ENCODE measurements at places on chromosomes 2 and 18.

DNA sequence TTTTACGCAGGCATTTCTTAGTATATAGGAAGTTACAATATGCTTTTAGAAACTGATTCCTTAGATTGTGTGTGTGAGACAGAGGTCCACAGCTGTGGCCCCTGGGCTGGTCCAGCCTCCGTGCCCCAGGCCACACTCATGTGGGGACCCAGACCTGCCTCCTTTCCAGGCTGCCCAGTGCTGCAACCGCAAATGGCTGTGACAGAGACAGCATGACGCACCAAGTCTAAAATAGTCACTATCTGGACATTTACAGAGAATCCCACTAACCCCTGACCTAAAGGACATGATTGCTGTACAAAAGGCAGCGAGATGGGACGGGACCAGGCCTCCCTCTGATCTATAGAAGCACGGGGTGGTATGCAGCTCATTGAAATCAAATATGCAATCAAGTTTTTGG lies 152.2 kb downstream of the TMEM18 start:
- no peak for DNase-seq

DNA sequence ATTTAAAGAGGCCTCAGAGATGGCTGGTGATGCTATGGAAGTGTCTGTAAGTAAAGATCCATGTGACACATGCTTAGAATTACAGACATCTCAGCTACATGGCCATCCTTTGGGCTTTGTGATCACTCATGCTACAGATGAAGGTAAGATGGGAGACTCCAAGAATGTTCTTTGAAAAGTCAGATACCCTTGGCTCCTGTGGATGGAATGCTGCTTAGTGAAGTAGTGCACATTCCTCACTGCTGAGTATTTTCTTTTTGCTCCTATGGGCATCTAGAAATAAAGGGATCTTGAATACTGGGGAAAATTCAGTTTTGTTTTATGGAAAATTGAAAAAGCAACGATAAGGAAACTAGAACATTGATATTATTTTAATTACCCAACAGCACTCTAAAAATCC lies 55.2 kb upstream of the REV1 start:
- peak; percentile 11 for DNase-seq

- peak; percentile 39 for DNase-seq
Observed at GRCh38 chr18:11689669-11690565, 853 bp downstream of the GNAL start.

DNA sequence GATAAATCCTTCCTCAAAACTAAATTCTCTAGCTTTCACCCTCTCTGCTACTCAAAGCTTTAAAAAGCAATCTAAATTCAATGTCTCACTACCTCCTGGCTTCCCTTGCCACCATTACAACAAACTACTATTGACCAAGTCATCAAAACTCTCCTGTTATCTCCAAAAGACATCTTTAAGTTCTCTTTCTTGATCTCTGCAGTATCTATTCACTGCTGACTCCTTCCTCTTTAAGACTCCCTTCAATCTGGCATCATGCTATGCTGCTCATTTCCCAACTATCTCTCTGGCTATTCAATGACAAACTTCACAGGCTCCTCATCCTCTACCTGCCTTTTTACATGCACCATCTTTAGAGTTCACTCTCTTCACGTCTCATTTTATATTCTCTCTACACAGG lies 5.9 kb downstream of the PPP3R1 start:
- DNase-seq: no peak

GRCh38 chr2:109513749-109514588 lies 99.8 kb downstream of the SEPTIN10 start:
- peak; percentile 91 for DNase-seq

DNA sequence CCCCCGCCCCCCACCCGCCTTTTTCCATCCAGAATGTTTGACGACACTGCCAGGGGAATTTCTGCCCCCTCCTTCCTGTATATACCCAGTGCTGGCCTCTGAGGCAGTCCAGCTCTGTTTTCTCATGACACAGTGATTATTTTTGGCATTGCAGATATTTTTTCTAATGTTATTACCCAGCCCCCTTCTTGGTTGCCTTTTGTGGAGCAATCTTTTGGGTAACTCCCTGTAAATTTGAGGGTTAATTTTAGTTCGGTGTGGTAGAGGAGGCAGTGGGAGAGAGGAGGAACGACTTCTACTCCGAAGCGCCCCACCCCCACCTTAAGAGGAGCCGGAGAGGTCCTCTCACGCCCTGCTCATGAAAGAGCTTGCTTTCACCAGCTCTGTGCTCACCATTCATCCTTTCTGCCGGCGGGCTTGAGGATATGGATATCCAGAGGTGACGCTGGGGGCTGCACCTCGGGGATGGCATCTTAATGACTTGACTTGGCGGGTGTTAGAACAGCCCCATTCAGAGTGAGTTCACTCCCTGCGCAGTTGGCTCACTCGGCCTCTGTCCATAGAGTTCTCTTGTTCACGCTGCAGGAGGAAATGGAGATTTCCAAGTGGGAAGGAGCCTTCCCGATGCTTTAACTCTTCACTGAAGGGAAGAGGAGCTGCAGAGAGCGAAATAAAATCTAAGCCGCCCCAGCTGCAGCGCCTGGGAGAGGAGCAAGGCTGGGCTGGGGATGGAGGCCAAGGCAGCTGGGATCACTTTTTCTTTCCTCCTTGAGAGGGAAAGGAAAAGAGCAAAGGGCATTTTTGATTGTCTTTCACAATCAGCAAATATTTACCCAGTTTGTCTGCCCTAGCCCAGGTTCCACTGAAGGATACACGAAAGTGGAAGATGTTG lies 38.4 kb downstream of the EPAS1 start:
- peak; percentile 68 for DNase-seq

- no peak for DNase-seq
Observed at GRCh38 chr2:141611981-141612380, 518.8 kb downstream of the LRP1B start.

DNA sequence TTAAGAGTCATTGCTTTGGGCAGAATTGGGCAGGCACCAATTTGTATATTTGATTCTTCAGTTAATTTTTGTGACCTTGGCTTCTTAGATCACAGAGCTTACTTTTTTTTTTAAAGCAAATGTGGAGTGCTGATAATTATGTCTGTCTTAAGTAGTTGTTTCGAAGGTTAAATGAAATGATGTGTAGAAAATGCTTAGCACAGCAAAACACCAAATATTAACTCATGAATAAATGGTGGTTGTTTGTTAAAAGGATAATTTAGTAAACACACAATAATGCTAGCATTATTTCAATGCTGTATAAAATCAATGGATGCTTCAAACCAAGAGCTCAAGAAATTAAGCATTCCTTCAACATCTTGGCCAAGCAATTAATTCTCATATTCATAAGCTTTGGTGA lies 143.4 kb downstream of the LPIN1 start:
- no peak for DNase-seq

DNA sequence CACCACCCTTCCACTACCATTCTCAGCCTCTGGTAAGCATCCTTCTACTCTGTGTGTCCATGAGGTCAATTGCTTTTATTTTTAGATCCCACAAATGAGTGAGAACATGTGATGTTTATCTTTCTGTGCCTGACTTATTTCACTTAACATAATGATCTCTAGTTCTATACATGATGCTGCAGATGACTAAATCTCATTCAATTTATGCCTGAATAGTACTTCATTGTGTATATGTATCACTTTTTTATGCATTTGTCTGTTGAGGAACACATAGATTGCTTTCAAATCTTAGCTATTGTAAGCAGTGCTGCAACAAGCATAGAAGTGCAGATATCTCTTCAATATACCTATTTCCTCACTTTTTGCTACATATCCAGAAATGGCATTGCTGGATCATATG lies 733.3 kb downstream of the SUCLG1 start:
- DNase-seq: no peak

DNA sequence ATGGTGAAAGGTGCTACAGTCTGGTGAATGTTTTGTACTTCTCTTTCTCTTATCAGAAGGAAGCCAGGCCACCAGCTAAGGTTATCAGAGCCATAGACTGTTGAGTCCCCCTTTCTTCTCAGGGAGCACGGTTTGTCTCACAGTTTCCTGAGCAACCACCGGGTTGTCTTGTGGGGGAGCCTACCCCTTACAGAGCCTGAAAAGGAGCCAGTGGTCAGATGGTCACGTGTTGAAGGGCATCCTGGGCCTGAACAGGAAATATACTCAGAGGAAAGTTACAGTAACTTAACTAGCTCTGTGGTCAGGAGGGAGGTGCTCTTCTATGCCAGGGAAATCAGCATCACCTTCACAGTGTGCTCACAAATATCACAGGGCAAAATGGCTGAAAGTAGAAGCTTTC lies 11.6 kb downstream of the CD28 start:
- DNase-seq: peak; percentile 53

DNA sequence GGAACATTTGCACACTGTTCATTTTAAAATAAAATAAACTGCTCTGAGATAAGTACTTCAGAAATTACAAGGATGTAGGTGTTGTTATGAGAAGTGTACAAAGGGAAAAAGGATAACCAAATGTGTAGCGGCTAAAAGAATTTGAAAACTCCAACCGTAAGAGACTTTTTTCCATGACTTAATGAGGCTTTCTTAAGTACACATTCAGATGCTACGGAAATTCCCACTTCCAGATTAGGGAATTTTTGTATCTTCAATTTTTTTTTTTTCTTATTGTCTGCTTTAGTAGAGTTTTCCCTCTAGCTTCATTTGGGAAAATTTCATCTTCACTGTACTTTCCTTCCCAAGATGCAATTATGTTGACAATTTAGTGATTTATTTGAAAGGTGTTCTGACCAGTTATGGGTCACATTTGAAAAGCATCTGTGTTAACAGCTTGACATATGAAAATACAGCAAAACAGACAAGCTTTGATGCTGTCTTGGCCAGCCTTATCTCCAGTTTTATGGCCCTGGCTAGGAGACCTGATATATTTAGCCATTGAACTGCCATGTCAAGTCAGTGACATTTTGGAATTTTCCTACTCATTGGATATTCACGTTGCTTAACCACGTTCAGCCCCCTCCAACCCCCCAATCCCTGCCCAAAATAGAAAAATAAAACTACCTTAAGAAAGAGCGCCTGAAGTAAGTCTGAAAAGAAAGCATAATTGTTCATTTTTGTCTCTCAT lies 105.6 kb downstream of the FEZ2 start:
- DNase-seq: peak; percentile 31

GRCh38 chr2:17781482-17781881 lies 27.5 kb downstream of the GEN1 start:
- no peak for DNase-seq

DNA sequence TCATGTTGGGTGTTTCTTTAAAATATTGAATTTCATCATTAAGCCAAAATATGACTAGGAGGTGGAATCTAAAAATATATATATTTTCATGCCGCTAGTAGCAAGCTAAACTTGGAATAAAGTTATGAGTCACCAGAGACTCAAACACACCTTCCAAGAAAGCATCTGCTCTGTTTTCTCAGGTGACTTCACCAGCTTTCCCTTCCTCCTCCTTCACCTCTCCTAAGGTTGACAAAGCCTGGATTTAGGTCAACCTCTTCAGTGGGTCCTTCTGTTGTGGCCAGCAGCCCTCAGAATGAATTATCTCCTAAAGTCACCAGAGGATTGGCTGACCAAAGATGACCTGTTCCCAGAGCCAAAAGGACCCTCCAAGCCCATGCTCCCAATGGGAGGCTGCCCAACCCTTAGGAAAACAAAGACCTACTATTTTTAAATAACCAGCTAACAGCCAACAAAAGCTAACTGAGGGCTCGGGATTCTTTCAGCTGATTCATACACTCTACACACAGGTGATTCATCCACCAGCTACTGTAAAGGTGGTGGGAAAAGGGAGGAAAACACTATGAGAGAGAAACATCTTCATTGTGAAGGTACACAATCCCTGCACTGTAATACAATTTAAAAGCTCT lies 113.9 kb downstream of the MYO5B start:
- no peak for DNase-seq
